Spleen (tissue), 13 donors: ENCODE measurements at places on chromosomes 16 and 17.

- DNase-seq = no peak
Observed at GRCh38 chr16:56477096-56477878, 25.9 kb downstream of the OGFOD1 start.

GRCh38 chr17:32746698-32747097 lies 130.2 kb downstream of the MYO1D start:
- no peak for DNase-seq

- DNase-seq = peak; percentile 83
Observed at GRCh38 chr17:44353672-44354331, 8.7 kb downstream of the GRN start.

GRCh38 chr16:74153773-74154172 lies 142.8 kb upstream of the PSMD7 start:
- no peak for DNase-seq
